NCI-H1105 (cell line): ENCODE measurements at places on chromosomes 5 and 9.

DNA sequence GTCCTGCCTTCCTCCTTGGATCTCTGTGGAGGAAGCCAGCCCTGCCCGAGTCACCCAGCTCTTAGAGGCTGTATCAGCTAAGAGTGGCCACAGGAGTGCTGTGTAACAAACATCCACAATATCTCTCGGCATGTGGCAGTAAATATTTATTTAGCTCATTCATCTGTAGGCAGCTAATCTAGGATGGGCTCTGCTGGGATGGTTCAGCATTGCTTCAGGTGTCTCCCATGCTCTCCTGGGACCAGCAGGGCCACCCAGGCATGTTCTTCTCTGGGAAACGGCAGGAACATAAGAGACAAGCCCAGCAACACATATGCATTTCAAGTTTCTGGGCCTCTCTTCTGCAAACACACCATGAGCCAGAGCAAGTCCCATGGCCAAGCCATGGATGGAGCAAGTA lies 56.1 kb downstream of the HRH2 start:
- no peak for DNase-seq

- no peak for DNase-seq
These were observed 1931.0 kb downstream of the EFNA5 start for GRCh38 chr5:105739732-105740131.

GRCh38 chr5:57185313-57185712 lies 11.5 kb downstream of the GPBP1 start:
- no peak for DNase-seq

GRCh38 chr9:37839496-37840461 lies 39.2 kb downstream of the DCAF10 start:
- no peak for DNase-seq

DNA sequence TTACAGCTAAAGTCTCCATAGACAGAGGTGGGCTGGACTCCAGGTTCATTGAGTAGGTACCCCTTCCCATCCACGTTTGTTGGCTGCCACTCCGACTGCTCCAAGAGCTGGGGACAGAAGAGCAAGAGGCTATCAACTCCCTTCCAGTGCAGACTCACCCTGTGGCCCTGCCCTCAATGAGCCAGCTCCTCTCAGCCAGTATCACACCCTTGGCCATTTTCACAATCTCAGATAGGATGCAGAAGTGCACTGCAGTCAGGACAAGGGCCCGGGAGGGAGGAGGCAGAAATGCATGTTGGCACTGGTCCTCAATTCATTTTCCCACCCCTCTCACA lies 6.2 kb downstream of the IRF1 start:
- no peak for DNase-seq

- DNase-seq: no peak
These were observed 181.9 kb upstream of the TBCA start for GRCh38 chr5:77957931-77958521.

DNA sequence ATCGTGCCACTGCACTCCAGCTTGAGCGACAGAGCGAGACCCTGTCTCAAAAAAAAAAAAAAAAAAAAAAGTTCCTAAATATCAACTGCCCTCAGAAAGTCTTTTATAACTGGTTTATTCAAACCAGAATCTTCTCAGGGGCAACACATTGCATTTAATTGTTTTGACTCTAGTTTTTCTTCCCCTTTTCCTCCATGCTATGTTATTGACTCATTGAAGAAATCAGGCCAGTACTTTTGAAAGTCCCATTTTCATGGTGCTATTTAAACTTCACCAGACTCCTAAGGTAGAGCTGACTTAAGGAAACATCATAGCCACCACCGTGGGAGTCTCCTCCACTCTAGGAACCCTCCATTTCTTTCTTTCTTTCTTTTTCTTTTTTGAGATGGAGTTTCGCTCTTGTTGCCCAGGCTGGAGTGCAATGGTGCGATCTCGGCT lies 83.1 kb upstream of the IL6ST start:
- no peak for DNase-seq

DNA sequence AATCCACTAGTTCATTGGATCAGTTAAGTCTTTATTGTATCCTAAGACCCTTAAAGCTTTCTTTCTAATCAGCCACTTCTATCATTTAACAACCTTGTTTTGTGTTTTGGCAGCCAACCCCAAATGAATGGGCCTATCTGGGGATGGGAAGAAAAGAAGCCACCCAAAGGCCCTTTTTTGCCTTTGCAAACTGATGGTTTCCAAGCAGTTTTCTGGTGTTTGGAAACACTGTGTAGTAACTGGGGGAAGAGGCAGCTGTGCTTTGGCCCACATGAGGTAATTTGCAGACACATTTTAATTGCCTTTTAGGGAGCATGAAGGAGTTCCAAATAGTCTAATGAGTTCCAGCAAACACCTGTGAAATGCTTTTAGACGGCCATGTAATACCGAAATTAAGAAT lies 1751.3 kb upstream of the WWC1 start:
- DNase-seq: no peak

GRCh38 chr5:129361441-129362025 lies 98.6 kb upstream of the ADAMTS19 start:
- DNase-seq: no peak

GRCh38 chr5:170327829-170328228 lies 30.3 kb upstream of the LCP2 start:
- no peak for DNase-seq

DNA sequence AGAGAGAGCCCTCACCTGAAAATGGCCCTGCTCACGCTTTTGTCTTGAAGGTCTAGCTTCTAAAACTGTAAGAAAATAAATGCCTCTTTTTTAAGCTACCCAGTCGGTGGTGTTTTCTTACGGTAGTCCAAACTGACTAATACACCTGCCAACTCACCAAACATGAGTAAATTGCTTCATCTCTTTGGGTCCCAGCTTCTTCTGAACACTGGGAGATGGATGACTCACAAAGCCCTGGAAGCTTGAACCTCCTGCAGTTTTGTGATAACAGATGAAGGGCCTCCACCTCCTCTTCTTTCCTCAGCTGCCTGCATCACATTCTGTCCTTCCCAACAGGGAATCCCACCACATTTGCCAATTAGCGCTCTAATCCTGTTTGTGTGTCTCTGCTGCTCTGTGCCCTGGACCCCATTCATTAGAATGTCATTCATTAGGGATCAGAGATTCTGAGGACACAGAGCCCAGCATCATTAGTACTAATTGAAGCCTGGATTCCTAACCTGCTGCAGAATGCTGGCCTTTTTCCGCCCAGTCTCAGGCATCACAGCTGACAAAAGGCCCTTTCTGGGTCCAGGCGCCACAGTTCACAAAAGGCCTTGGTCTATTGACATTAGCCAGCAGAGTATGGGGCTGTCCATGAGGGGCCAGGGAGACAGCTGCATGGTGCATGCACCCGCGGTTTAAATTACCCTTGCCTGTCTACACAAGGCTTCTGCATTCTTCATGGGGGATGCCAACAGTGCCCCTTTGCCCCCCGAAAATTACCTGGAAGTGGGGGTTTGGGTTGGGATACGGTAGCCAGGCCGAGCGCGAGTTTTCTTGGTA lies 349.3 kb downstream of the SEMA5A start:
- DNase-seq: no peak

GRCh38 chr5:135364421-135365262 lies 34.4 kb downstream of the MACROH2A1 start:
- DNase-seq: peak; percentile 65

DNA sequence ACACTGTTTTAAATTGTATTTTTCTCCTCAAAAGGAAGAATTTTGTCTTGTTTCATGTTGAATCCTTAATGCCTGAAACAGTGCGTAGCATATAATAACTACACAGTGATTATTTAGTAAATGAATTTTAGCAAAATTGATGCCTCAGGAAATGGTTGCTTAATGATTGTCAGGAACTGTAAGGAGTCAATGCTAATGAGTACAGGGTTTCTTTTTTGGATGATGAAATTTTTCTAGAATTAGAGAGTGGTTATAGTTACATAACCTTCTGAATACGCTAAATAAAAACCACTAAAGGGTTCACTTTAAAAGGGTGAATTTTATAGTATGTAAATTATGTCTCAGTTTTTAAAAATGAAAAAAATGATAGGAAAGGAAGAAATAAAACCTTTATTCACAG lies 14.9 kb downstream of the FAM151B start:
- DNase-seq: no peak

- no peak for DNase-seq
These were observed 266.4 kb upstream of the ZNF608 start for GRCh38 chr5:125012727-125013451.

- no peak for DNase-seq
These were observed 20.9 kb downstream of the GZMA start for GRCh38 chr5:55123365-55123764.

- no peak for DNase-seq
These were observed 126.4 kb downstream of the LPAR1 start for GRCh38 chr9:110911659-110912418.

DNA sequence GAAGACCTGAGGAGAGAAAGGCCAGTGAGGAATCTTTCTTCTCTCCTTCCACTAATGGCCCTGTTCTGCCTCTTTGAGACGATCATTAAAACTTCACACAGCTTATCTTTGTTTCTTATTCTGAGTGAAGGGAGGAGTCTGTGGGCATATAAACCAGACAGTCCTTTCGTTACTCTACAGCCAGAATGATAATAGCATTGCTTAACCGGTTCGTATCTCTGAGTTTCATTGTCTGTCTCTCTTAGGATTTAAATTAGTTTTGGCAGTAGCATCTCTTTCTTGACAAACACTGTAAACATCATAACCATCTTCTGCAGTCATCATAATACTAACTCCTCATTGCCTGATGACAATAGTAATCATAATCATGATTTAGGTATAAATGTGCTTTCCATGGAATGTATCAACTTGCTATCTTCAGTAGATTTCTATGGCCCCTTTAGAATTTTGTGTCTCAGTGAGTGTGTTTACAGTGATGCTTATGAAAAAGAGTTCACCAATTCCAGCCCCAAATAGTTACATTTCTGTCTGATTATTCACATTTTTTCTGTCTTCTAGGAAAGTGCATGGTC lies 618.8 kb upstream of the KLF4 start:
- no peak for DNase-seq

DNA sequence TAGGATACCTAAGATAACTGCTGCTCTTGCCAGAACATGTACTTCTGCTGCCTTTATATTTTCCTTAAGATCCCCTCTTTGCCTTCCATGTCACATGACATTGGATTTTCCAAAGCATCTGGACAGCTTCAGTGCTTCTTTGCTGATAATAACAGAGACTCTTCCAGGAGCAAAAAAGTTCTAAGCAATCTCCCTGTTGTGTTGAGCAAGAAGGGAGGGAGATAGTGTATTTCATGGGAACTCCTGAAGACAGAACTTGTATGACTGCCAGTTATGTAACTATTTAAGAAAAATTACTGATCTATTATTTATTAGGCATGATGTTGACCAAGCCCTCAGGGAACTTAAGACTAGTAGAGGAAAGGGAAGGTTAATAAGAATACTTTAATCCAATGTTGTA lies 454.7 kb downstream of the SPATA31D1 start:
- no peak for DNase-seq

DNA sequence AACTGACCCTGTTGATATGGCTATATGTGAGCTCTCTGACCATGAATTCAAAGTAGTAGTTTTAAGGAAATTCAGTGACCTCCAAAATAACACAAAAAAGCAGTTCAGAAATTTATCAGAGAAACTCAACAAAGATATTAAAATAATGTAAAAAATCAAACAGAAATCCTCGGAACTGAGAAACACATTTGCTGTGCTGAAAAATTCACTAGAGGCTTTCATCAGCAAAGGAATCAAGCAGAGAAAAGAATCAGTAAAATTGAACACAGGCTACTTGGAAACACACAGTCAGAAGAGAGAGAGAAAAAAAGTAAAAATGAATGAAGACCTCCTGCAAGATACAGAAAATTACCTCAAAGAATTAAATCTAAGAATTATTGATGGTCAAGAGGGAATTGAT lies 417.2 kb downstream of the TMEM232 start:
- DNase-seq: no peak

DNA sequence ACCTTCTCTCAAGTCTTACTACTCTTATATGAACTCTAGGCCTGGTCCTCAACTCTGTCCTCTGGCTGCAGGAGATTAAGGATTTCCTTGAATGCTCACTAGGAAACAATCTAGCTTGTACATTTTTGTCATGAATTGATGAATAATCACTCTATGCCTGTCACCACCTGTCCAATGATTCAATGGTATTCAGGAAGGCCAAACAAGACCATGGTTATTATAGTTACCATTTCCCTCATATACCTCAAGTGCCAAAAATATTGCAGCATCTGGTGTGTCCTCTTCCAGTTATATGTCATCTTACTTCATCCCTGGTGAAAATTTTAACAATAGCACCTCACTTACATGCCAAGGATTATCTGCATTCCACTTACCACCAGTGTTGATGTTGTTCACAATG lies 179.0 kb upstream of the MOCS2 start:
- DNase-seq: no peak

- no peak for DNase-seq
These were observed 60.7 kb downstream of the PRRT1B start for GRCh38 chr9:131605770-131606590.

GRCh38 chr5:146520731-146521130 lies 4.7 kb upstream of the GPR151 start:
- DNase-seq: no peak

DNA sequence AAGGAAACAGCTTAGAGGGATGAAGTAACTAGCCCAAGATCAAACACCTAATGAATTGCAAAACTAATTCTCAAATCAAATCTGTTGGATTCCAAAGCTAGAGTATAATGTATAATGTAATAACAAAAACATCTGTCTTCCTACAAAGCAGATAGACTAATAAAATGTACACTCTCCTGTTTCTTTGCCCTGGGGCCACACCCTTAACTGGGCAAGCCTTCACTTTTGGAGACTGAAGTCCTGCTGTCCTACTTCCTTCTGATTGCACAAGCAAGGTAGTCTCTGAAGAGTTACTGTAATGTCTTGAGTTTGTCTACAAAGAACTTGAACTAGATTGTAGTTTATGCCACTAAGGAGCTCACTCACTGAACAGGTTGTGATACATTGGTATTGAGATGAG lies 2.5 kb downstream of the TTC1 start:
- no peak for DNase-seq

DNA sequence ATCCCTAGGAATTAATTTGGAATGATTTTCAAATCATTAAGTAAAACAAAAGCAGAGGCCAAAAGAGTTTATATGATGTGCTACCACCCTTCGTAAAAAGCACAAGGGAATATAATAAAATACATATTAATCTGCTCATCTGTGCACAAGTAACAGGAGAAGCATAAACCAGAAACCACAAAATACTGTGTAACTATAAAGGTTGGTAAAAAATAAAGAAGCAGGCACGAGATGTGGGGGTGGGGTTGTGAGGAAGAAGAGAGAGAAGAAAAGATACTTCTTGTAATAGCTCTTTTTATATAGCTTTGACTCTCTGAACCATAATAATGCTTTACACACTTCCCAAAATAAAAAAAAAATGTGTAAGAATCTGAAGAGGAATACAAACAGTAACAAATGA lies 214.9 kb upstream of the EFNA5 start:
- no peak for DNase-seq

DNA sequence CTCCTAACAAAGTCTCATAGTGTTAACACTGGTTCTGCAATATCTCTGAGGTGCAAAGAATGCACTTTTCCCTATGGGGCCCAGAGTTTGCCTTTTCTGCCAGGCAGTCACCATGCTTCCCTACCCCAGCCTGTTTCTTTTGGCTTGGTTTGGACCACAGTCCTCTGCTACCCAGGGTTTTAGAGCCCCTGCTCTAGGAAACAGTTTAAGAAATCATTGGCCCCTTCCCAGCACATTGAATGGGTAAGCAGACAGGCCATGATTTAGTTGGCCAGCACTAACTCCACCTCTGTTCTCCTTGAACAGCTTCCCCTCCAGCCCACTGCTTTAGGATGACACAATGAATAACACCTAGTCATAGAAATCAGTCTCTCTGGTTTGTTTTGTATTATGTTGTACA lies 73.2 kb downstream of the UBAP1 start:
- DNase-seq: no peak
